ENCODE measurements at places on chromosomes 4 and X.

DNA sequence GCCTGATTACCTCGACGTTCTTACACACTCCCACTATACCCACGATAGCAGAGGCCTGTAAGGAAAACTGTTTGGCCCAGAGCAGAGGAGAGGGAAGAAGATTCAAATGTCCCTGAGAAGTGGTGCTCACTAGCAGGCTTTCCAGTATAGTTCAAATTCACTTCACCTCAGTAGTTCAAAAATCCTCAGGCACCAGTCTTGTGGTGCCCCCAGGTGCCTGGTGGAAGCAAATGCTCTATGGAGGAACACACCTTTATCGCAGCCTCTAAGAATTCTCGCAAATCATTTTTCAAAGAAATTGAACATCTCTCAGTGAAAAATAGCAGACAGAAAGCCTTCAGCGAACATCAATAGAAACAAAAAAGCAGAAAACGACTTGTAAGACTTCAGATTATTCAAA is 12.2 kb upstream of the MTMR1 start:
- DNase-seq: no peak

- DNase-seq: no peak
Observed at GRCh38 chr4:176745902-176746301, 46.8 kb downstream of the VEGFC start.

DNA sequence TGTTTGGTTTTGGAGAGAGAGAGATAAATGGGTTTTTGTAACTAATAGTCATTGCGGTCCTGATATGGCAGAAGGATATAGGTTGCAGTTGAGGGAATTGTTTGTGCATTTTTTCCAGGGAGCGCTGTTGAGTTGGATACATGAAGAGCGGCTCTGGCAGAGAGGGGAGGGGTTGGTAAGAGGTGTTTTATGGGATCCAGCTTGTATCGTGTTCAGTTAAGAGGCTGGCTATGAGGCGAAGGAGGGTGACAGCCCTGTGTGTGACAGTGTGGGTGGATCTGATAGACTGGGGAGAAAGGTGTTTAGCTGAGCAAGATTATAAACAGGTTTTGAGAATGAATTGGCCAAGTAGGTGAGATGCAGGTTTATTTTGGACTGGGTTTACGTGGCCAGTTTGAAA is 1.5 kb downstream of the SPANXN4 start:
- no peak for DNase-seq

GRCh38 chr4:3475041-3475712 is 12.1 kb downstream of the DOK7 start:
- no peak for DNase-seq

DNA sequence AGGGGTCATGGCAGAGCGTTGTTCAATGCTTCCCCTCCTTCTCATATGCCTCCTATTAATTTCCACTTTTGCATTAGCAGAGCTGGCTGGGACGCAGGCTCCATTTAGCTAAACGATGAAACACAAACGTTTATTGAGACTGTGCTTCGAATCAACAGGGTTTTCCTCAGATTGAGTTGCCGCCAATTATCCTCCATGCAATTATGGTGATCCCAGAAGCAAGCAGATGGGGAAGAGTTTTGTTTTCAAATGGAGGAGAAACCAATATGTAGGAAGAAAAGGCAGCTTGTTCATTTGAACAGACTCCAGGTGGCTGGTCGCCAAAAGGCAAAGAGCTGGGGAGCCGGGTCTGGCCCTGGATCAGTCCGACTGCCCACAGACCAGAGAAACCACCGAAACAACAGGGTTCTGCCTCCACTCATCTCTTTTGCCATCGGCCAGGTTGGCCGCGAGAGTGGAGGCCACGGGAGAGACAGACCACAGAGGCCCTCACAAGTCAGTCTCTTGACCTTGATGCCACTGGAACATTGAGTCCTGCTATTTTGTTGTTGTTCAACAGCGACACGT is 184.8 kb downstream of the GBA3 start:
- DNase-seq: no peak

DNA sequence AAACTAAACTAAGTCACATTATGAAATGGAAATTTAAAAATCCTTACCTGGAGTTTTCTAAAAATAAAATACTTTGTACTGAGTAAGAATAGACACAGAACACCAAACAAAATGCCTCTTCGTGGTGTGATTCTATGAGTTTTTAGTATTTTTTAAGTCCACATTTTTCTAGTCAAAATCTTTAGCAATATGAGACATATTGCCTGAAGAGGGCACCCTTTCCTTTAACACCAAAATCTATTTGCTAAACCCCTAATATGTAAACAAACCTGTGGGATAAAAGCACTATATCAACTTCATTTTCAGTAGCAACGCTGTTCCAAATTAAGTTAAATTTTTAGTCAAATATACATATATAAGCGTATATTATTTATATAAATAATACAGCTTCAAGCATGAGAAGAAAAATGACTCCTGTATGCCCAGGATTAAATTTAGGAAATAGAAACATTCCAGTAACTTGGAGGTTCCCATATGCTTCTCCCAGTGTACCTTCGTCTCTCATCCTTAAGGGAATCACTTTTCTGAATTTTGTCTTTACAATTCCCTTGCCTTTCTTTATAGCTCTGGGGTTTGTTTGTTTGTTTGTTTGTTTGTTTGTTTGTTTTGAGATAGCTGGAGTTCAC is 23.0 kb upstream of the PGM2 start:
- no peak for DNase-seq

- no peak for DNase-seq
Observed at GRCh38 chr4:165656829-165657490, 216.1 kb upstream of the TLL1 start.

GRCh38 chr4:76696109-76696508 is 201.8 kb downstream of the SOWAHB start:
- no peak for DNase-seq

- DNase-seq: no peak
Observed at GRCh38 chr4:155207534-155208257, 740 bp upstream of the NPY2R start.

GRCh38 chrX:45632506-45632905 is 431.8 kb upstream of the DIPK2B start:
- DNase-seq: no peak

DNA sequence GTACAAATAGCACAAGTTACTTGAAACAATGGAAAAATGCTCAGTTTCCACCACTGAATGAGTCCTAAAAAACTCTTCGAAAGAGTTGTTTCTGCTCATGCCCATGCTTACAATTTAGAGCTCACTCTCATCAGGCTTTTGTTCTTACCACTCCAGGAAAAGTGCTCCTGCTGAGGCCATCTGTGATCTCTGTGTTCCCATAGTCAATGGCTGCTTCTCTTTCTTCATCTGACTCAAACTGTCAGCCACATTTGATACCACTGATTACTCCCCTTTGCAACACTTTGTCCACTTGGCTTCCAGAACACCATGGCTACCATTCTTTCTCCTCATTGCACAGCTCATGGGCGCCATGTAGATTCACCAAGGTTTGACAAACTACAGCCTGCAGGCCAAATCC is 80.0 kb upstream of the SLC34A2 start:
- no peak for DNase-seq

DNA sequence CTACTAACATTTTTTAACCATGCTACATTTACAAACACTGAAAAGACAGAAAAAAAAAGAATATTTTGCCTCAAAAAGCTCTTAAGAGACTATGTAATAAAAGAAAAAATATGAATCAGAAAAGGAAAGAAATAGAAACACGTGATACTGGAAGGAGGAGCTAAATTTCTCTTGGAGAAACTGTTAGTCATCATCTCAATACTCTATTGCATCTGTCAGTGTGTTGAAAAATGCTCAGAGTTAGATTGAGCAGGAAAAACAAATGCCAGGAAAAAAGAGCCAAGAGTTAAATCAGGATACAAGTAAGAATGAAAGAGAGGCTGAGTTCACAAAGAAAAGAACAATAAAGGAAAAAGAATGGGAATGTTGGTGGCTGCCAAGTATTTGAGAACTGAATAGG is 2.6 kb downstream of the RAB28 start:
- DNase-seq: no peak

GRCh38 chr4:145283909-145284308 is 103.5 kb upstream of the OTUD4 start:
- DNase-seq: no peak

GRCh38 chr4:74772783-74773182 is 21.5 kb downstream of the BTC start:
- DNase-seq: no peak

GRCh38 chrX:41932885-41933284 is 9.5 kb upstream of the CASK start:
- DNase-seq: no peak

DNA sequence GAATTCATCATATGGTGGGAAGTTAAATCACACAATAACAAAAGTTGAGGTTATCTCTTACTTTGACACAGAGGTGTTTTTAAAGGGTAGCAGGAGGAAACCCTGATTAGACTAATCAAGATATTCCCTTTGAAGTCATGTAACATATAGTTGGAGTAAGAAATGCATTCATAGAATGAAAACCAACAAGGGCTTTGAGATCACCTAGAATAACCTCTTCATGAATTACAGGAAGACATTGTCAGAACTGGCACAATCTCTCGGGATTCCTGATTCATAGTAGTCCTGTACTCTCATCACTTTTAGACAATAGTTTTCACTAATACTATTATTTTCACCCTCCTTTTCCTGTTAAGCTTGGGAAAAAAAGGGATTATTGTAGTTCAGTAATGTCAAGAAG is 170.2 kb downstream of the PPP3CA start:
- no peak for DNase-seq

DNA sequence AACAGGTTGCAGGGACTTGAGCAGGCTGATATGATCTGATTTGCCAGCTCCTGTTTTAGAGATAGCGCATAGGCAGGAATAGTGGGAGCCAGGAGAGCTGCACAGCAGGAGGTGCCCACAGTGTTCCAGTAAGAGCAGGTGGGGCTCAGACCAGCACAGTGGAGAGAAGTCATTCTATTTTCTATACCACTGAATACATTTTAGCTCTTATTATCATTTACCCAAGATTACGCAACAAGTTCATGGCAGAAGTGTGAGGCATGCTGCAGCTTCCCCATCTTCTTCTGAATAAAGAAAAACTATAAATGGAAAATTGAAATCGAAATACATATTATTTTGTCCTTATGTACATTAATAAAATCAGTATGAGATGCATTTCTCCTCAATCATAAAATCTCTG is 114.7 kb upstream of the EDNRA start:
- no peak for DNase-seq

- DNase-seq: no peak
Observed at GRCh38 chrX:119880076-119880475, 8.4 kb downstream of the NDUFA1 start.

- no peak for DNase-seq
Observed at GRCh38 chr4:122293374-122294365, 85.1 kb upstream of the ADAD1 start.

DNA sequence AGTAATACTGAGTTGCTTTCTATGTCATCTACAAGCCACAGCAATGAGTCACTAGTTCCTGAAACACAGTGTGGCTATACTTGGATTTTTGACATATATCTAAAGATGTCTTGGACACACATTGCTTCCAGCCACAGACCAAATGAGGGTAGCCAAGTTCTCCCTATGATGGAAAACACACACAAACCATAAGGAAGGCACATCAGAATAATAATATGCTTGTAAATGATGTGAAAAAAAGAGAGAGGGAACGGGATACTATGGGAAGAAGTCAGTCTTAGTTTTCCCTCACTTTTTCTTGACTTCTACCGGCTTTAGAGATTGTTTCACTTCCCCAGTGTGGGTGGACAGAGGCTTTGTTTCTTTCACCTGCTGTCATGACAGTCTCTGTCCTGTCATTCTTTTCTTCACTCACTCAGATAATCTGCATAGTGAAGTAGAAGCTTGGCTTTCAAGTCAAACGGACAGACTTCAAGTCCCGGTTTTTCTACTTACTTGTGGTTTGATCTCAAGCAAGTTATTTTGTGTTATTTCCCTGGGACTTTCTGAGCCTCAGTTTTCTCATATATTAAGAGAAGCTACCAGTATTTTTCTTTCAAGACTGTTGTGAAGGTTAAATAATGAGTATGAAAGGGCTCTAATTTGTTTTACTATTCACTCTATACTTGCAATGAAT is 34.7 kb downstream of the P2RY10 start:
- no peak for DNase-seq

- no peak for DNase-seq
Observed at GRCh38 chr4:177051473-177052060, 258.1 kb upstream of the NEIL3 start.

- no peak for DNase-seq
Observed at GRCh38 chr4:12118651-12119213, 690.0 kb upstream of the HS3ST1 start.
